ENCODE measurements at places on chromosomes 12 and 14.

GRCh38 chr12:4201333-4202100 is 72.0 kb upstream of the CCND2 start:
- DNase-seq, result no peak

GRCh38 chr12:64194333-64195149 is 27.6 kb downstream of the KICS2 start:
- peak; percentile 91 for DNase-seq

DNA sequence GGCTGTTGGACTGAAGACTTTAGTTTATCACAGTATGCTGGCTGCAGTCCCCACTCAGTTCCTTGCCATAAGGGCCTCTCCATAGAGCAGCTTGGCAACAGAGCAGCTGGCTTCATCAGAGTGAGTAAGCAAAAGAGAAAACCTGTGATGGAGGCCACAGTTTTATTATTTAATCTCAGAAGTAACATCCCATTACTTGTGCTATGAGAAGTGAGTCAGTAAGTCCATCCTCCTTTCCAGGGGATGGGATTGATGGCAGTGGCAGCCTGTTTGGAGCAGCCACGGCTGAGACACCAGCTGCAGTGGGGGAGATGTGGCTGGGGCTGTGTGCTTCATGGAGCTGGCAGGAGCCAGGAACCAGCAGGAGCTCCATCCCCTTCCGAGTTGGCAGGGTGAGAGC is 138.5 kb upstream of the SRRM4 start:
- DNase-seq, result no peak

DNA sequence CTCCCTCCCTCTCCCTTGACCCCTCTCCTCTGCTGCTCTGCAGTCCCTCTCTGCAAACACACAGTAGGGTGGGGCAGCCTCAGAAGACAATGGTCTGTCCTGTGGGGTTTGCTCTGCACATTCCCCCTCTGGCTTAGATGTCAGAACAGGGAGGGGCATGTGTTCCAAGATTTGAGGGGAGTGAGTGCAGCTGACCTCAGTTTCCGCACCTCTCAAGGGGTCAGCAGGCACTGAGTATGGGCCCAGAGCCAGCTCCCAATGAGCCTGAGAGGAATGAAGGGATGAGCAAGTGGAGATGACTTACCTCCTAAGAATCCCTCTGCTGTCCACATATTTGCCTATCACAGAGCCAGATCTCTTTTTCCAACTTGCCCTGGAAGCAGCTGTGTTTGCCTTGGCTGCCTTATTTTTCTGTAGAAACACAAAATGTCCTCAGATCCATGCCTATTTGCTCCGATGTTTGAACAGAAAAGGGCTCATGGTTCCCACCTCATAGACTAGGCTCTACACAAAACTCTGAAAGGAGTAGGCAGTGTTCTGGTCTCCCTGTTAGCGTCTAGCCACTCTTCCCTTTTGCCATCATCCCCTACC is 111.4 kb downstream of the CRACR2A start:
- peak; percentile 86 for DNase-seq

DNA sequence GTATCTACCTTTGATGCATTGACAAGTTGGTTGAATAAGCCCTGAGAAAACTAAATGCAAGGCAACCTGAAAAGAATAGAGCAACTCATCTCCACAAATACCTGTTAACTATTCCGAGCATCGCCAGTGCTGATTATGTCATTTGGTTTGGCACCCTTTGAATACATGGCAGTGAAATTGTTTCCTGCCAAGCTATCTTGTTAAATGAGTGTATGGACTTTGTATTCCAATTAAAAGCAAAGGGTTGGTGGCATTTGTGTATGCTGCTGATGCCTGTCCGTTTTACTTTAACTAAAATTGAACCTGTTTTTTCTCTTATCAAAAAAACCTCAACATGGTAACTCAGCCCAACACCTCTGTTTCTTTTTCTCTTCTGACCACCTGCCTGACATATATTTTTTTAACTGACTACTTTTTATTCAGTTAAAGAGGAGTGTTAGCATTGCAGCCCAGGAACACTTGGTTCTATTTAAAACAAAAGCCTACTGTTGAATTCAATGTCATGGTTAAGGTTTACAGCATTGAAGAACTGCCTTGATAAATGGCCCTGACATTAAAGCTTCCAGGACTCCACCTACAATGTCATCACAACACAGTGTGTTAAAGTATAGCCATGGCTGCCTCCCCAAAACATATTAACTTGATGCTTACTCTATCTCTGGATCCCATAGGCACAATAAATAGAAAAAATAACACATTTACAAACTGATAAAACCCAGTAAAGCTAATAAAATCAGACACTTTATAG is 838.3 kb upstream of the NOVA1 start:
- DNase-seq, result no peak

DNA sequence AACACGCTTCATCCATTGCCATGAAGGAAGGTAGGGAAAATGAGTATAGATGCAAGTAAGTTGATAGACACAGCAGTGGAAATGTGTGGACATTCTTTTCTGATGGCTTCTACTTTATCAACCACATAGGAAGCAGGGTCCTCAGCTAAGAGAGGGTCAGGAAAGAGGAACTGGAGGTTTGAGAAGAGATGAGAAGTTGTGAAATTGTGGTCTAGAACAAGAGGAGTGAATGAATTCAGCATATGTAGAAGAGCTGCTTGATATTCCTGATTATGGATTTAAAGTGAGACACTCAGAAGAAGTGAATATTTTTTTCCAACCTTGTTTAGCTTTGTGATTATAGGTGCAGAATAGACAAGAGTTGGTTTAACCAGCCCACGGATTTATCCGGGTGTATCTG is 128.5 kb downstream of the SLC15A5 start:
- no peak for DNase-seq
